Left lung (tissue), 14 donors: ENCODE measurements at places on chromosomes 11 and 22.

DNA sequence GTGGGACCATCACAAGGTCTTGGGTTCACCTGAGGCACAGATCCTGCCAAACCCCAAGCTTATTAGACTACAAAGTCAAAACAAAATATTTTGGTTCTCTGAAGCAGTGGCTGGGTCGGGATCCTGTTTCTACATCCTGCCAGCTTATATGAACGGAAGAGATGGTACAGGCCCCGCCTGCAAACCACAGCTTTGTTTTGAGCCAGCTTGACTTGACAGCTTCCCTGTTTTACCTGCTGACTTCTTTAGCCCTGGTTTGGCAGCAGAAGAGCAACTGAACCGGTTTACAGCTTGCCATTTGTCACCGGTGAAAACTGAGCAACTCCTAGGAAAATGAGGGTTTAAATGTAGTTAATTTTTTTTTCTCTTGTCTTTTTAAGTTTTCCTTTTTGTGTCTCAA is 11.4 kb downstream of the PACS1 start:
- DNase-seq = peak; percentile 78

DNA sequence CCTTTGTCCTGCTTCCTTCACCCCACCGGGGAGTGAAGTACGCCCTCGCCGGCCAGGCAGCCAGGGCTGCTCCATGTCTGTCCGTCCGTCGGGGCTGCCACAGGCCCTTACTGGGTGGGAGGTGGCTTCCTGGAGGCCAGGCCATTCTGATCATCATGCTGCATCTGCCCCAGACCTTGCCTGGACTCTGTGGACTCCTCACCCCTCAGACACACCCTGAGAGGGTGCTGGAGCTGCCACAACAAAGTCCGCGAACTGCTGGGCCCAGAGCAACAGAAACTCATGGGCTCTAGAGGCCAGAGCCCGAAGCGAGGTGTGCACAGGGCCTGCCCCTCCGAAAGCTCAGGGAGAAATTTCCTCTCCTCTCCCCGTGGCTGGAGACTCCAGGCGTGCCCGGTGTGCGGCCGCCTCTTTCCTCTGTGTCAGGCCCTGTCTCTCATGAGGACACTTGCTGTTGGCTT is 124.2 kb downstream of the KCNQ1OT1 start:
- DNase-seq = no peak

- peak; percentile 77 for DNase-seq
Measured at GRCh38 chr11:43282607-43283440, 29.0 kb upstream of the API5 start.

- DNase-seq = no peak
Measured at GRCh38 chr11:2673871-2674471, 25.8 kb downstream of the KCNQ1OT1 start.

DNA sequence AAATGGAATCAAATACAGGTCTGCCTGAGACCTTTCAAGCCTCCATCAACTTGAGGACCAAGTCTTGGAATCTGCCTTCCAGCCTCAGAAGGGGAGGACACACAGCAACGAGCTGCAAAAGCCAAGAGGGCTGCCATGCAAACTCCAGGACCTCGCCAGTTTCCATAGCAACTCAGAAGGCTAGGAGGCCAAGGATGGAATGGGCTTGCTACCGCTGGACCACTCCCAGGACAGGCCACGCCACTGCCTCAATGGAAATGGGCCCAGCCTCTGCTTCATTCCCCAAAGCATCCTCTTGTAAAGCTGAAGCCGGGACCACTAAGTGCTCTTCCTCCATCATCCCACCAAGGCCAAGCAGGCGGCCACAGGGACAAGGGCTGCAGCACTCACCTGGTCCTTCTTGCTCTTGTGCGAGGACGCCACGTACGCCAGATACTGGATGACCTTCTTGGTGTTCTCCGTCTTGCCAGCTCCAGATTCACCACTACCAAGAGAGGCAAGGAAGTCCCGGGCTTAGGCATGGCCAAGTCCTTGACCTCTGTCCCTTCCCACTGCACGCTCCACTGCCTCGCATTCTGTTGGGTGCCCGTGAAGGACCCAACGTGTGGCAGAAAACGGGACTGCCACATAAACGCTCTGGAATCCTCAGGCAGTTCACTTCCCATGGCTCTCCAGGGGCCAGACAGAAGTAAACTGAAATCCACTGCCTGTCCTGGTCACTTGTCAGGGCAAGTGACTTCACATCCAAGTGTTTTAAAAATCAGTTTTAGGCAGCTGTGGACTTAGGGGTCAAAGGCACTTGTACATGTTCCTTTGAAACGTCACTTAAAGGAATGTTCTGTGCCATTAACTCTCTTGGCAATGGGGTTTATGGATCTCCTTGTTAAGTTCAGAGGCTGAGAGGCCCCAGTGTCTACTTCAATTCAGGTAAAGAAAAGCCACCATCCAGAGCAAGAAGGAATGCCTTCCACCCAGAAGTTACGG is 61.3 kb downstream of the MYH9 start:
- DNase-seq = no peak

GRCh38 chr11:111913031-111913861 is 712 bp downstream of the HSPB2 start:
- peak; percentile 38 for DNase-seq

GRCh38 chr11:15660496-15660895 is 545.8 kb downstream of the INSC start:
- DNase-seq = no peak

DNA sequence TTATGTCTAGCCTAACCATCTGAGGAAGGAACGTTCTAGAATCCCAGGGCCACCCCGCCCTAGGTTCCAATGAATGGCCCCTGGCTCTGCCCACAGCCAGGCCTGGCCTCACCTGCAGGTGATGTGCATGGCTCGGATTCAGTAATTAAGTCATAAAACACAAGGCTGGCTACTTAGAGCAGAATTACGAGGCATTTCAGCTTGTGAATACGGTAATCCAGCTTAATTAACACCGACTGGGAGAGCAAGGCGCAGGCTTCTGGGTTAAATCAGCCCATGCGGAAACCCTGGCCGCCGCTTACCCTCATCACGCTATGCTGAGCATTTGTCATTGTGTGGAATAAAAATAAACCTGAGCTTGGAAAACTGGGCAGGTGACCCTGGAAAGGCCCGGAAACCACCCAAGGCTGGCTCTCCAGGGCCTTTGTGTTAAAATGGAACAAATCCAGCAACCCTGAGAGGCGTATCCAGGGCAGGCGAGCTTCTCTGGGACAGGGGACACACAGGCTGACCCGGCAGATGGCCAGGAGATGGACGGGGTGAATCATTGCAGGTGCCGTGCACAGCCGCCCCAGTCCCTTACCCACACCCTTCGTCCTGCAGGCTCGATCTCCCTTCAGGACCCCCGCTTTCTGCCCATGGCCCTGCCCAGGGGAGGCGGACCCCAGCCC is 220.2 kb downstream of the CTTN start:
- DNase-seq = no peak
